Right ventricle myocardium inferior (tissue), 1 donor: ENCODE measurements at places on chromosomes 2 and 18.

GRCh38 chr2:46134531-46135227, 162.5 kb upstream of the EPAS1 start:
- DNase-seq = no peak

GRCh38 chr18:62525608-62526007, 2.8 kb downstream of the ZCCHC2 start:
- no peak for DNase-seq

DNA sequence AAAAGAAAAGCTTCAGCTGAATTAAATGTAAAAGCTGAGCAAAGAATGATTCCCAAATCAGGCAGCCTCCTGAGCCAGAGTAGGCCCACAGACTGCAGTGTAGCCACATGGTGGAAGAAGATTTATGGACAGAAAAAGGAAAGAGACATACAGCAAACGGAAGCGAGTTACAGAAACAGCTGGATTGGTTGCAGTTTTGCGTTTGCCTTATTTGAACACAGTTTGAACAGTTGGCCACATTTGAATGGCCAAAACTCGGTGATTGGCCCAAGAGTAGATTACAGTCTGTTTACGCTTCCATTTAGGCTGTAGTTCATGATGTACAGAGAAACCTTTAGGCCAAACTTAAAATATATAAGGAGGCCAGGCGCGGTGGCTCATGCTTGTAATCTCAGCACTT, 35.1 kb downstream of the SH2D6 start:
- DNase-seq = no peak

DNA sequence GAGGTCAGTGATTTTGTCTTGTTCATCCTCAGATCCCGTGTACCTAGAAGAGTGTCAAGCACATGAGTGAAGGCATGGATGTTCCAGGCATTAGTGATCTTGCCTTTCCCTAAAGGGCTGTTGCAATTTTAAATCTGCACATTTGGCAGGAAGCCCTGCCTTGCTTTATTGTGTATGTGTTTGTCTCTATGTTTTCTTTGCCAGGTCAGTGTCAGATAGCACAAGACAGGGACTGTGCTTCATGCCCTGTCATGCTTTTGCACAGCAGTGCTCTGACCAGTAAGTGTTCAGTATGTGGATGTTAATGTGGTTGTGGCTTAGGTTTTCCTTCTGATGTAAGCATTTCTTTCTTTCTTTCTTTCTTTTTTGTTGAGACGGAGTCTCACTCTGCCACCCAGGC, 131.5 kb downstream of the RGPD3 start:
- no peak for DNase-seq

- DNase-seq = no peak
These were observed 142.2 kb downstream of the DYSF start for GRCh38 chr2:71595569-71595968.

GRCh38 chr2:219302412-219302968, 6.7 kb downstream of the PTPRN start:
- no peak for DNase-seq

GRCh38 chr18:8602040-8602439, 7.2 kb upstream of the RAB12 start:
- DNase-seq = no peak

GRCh38 chr2:226797289-226797988, 2.2 kb downstream of the IRS1 start:
- peak; percentile 62 for DNase-seq

GRCh38 chr2:696463-696862, 19.3 kb upstream of the TMEM18 start:
- DNase-seq = no peak

GRCh38 chr2:13916066-13916465, 716.5 kb upstream of the LRATD1 start:
- no peak for DNase-seq

DNA sequence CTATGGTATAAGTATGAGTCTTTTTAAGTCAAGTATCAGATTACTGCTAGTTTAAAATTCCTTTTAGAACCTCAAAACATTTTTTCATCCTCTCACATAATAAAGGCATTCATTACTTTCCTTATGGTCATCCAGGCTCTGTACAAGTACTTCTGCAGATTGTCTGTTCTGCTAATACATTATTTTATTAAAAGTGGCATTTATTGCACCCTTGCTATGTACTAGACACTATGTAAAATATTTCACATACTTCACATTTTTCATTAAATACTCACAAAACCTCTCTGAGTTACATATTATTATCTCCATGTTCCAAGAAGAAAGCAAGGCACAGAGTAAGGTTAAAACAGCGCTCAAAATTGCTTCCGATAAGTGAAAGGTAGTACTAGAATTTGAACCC, 84.1 kb downstream of the RAPH1 start:
- no peak for DNase-seq

- no peak for DNase-seq
These were observed 25.8 kb downstream of the MC5R start for GRCh38 chr18:13849791-13850190.

GRCh38 chr18:35134190-35134730, 93.0 kb downstream of the MAPRE2 start:
- DNase-seq = no peak

DNA sequence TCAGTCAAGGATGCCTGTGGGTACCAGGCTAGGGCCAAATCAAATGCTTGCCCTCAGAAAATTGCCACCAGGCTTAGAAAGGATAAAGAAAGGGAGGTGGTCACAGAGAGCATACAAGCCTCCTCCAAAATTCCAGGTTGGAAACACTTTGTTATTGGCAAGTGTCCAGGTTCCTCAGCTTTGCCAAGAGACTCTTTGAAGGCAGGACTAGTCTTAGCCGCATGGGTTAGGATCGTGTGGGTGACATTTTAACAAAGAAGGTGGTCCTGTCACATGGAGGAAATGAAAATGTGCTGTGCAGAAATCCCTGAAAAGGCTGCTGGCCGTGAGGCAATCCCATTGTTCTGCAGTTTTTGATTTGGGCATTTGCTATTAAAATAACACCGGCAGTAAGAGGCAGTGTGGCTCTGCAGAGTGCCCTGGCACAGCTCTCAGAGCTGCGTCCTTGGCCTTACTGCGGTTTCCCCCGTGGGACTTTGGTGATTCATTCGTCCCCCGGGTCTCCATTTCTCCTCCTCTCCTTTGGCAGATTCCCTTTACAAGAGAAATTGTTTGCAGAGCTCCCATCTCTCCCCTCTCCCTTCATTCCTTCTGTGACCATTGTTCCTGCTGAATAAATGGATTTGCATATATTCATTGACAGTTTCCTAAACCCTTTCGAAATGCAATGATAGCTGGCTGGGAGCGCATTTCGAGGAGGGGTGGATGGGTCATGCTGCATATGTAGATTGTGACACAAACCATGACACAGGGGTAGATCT, 187.3 kb downstream of the VAPA start:
- no peak for DNase-seq

- DNase-seq = no peak
These were observed 7.8 kb downstream of the CCDC85A start for GRCh38 chr2:56191617-56192016.

GRCh38 chr2:175330195-175330594, 148.7 kb upstream of the ATP5MC3 start:
- DNase-seq = no peak
